Hematopoietic multipotent progenitor cell treated with erythropoietin and hydrocortisone succinate and interleukin-3 and kit ligand, for 8 days (in vitro differentiated cells): ENCODE measurements at places on chromosomes 7 and 10.

GRCh38 chr7:129388333-129389098 lies 45.7 kb upstream of the STRIP2 start:
- no peak for DNase-seq

- DNase-seq = no peak
Measured at GRCh38 chr7:80372415-80372814, 139.4 kb downstream of the GNAT3 start.

GRCh38 chr10:112565434-112566053 lies 118.5 kb downstream of the VTI1A start:
- peak; percentile 81 for DNase-seq

GRCh38 chr7:131231381-131232220 lies 96.1 kb upstream of the MKLN1 start:
- DNase-seq = peak; percentile 14

DNA sequence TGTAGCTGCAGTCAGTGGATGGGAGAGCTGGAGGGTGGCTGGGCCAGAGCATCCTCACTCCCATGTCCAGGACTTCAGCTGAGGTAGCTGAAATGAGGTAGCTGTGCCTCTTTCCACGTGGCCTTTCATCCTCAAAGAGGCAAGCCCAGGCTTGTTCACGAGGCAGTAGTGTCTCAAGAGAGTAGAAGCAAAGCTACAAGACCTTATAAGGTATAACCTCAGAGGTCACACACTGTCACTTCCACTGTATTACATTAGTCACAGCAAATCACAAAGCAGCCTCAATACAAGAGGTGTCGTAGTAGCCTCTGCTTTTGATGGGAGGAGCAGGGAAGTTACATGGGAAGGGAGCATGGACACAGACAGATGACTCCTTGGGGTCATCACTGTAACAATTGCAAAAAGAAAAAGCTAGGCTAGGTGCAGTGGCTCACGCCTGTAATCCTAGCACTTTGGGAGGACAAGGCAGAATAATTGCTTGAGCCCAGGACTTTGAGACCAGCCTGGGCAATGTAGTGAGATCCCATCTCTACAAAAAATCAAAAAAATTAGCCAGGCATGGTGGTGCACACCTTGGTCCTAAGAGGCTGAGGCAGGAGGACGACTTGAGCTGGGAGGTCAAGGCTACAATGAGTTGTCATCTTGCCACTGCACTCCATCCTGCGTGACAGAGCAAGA lies 97.5 kb downstream of the SKIDA1 start:
- no peak for DNase-seq

DNA sequence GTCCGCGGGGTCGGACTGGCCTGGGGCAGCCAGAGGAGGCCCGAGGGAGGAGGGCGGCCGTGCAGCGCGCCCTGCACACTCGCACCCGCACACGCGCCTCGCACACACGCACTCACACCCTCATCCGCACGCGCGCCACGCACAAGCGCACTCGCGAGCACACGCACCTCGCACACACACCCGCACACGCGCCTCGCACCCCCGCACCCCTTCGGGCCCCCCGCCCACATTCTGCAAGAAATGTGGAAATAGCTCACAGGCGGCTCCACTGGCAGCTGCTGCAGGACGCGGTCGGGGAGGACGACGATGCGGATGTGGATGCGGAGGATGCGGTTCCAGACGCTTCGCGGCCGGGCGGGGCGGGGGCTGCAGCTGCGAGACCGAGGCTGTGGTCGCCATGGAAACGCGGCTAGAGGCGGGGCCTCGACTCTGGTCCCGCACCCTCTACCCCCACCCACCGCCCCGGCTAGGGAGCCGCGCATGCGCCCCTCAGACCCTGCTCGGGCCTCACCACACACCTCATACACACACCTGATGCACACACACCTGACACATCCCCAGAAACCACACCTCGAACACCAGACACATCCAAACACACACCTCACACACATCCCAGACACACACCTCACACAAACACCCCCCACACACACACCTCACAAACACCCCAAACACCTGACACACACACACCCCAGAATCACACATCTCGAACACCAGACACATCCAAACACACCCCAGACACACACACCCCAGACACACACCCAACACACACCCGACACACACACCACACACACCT lies at the start of gene CALY:
Gene CALY (minus strand): TSS at position 320 of the 793 bp plus-strand sequence. CDS start 7,907 bp downstream, outside the sequence.
- DNase-seq = no peak

GRCh38 chr10:132492323-132493025 lies 45.1 kb upstream of the INPP5A start:
- DNase-seq = no peak

- peak; percentile 92 for DNase-seq
Measured at GRCh38 chr7:92446869-92447344, 375 bp upstream of the GATAD1 start.

GRCh38 chr10:11286261-11286852 lies 268.7 kb downstream of the CELF2 start:
- DNase-seq = no peak

DNA sequence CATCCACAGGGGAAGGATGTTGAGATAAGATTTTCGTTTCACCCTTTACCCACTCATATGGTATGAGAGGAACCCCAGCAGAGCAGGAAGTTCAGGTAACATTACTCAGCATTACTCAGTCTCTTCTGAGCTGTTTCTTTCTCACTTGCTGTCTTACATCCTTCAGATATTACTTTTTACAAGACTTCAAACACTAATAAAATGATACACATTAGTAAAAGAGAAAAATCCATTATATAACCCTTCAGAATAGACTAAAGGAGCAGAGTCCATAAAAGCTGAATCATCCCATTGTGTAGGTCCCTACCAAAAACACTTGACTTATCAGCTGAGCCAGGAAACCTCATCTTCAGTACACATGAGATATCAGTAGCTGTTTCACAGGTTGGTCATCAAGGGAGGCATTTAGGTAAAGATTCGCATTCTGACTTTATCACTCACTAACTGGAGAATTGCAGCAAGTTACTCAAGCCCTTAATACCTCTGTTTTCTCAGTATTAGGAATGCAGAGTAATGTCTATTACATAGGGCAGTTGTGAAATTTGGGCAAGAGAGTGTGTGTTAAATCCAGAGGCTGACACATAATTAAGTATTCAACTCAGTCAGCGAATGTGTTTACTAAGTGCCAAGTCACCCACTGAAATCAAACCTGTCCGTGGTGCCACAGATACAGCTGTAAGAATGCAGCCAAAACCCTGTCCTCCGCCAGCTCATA lies 44.7 kb downstream of the KLF6 start:
- peak; percentile 69 for DNase-seq

- no peak for DNase-seq
Measured at GRCh38 chr7:128726059-128726736, 13.0 kb upstream of the CALU start.

DNA sequence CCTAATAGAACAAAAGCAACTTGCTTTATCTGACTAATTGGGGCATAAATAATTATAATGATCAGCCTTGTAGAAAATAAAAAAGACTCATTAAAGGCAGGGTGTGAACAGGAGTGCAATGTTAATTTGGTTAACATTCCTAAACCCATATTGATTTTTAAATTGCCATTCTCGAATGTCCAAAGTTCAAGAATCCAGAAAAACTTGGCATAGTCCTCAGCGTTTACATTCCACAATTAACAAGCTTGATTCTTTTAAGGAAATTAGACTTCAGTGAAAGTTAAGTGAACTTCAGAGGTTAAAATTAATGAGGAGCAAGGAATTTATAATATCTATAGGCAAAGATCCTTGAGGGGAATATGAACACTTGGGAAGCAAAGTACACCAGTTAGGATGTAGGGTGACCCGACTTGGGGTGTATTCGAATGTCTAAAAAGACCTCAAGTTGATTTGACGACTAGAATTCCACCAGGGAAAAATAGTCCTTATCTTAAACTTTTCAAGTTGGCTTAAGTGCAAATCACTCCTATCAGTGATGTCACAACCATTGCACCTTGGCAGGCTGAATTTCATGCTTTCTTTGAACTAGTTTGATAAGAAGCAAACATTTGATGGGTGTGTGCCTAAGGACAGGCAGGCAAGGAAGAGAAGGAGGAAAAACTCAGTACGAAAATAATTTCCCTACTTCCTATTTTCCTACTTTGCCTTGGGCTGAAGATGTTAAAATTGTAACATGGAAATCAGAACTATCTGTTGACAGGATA lies 830.4 kb upstream of the COBL start:
- DNase-seq = no peak

DNA sequence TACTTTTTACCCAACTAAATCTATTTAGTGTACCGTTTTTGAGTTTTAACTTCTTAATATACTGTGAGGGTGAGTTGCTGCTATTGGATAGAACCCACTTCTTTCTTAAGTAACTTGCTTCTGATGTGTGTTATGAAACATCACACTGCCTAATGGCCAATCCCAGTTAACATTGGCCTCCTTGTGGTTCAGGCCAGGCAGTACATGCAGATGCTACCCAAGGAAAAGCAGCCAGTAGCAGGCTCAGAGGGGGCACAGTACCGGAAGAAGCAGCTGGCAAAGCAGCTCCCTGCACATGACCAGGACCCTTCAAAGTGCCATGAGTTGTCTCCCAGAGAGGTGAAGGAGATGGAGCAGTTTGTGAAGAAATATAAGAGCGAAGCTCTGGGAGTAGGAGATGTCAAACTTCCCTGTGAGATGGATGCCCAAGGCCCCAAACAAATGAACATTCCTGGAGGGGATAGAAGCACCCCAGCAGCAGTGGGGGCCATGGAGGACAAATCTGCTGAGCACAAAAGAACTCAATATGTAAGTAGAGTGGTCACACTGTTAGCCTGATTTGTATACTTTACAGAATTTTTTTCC lies 39.7 kb downstream of the TES start:
- peak; percentile 16 for DNase-seq

GRCh38 chr10:58063861-58064480 lies 203.7 kb downstream of the IPMK start:
- no peak for DNase-seq

GRCh38 chr7:818031-818699 lies 14.1 kb upstream of the SUN1 start:
- peak; percentile 65 for DNase-seq

GRCh38 chr7:116431787-116432526 lies 67.6 kb upstream of the CAV2 start:
- DNase-seq = no peak

- no peak for DNase-seq
Measured at GRCh38 chr10:48683868-48684267, 805 bp upstream of the WDFY4 start.

GRCh38 chr7:135900065-135900546 lies 77.1 kb downstream of the MTPN start:
- DNase-seq = no peak

DNA sequence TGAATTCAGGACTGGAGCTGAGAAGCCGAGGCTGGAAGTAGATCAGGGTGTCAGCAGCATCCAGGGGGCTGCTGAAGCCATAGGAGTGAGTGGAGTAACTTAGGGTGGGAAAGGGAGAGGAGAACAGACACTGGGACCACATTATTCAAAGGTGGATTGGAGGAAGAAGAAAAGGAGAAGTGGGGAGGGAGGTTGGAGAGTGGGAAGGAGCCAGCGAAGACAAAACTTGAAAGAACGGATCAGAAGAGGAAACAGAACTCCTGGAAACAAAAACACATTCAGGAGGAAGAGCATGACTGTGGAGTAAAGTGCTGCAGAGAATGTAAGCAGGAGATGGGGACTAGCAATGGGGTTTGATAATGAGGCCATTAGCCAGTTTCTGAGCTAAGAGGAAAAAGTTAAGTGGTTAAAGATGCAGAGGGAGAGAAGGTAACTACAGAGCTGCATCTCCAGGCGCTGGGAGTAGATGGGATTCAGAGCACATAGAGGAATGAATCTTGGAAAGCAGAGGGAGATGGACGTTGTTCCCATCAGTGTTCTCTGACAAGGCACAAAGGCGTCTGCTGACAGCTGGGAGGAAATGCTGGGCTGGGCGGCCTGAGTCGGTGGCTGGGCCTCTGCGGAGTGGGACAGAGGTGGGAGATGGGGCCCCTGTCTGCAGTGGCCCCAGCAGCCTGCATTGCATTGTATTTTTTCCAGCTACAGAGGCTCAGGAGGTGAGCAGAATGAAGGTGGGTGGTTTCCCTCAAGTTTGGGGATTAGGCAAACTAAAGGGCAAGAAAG lies 63.1 kb upstream of the LEP start:
- no peak for DNase-seq

- DNase-seq = no peak
Measured at GRCh38 chr10:100810091-100810834, 64.9 kb downstream of the PAX2 start.

DNA sequence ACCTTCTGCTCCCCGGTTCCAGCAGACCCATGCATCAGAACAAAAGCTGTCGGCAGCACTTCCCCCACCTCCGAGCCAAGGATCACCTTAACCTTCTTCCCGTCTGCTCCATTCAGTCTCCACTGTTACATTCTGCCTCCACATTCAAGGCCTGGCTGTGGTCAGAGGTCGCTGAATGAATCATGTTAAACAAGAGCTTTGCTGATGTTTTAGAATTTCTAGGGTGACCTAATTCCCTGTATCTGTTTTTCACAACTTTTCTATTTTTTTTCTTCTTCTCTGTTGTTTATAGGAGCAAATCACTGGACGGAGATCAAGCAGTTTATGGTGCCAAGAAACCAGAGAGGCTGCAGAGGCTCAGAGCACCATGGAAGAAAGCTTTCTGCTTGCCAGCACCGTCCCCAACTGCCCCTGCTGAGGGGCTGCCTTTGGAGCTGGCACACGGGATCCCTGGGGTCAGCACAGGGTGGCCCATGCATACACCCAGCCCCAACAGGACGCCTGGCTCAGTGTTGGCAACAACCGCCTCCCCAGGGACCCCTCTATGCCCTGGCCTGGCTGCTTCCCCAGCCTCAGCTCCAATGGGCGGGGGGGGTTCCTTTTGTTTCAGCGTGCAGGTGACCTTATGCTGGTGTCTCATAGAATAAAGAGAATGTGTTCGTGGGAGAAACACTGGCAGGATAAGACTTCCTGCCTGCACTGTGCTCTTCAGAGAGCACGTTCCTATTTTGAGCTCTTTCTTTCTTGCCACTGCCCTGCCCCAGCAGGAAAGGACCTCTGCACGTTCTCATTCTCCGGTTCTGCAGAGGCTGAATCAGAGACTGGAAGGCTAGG lies 182.7 kb upstream of the LYZL2 start:
- DNase-seq = no peak

GRCh38 chr7:140541513-140542227 lies 62.4 kb upstream of the MKRN1 start:
- no peak for DNase-seq

DNA sequence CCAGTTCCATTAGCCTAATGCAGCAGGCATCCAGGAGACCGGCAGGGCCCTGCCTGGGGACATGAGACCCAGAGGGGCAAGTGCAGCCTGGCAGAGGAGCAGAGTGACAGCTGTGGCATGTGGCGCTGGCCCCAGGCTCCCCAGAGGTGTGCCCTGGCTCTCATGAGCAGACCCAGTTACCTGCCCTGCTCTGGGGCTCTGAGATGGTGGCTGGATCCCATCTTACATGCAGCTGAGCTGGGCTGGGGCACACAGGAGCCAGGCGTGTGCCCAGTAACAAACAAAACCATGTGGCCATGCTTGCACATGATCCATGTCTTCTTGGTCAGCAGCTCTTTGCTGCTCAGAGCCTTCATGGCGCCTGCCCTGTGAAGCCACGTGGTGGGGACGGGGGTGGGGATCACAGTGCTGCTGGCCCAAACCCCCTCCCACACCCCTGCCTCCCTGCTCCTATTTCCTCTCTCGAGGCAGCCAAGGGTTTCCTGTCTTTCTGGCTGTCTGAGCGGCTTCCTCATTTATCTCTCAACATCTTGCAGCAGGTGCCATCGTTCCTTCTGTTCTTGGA lies 40.3 kb upstream of the GTF2I start:
- DNase-seq = no peak

GRCh38 chr10:83834096-83834495 lies 305.2 kb upstream of the GHITM start:
- no peak for DNase-seq

GRCh38 chr7:84701524-84702306 lies 485.1 kb downstream of the SEMA3D start:
- no peak for DNase-seq
